ENCODE measurements at places on chromosomes 11 and 22.

- DNase-seq = no peak
Measured at GRCh38 chr11:11524436-11525061, 97.3 kb downstream of the GALNT18 start.

DNA sequence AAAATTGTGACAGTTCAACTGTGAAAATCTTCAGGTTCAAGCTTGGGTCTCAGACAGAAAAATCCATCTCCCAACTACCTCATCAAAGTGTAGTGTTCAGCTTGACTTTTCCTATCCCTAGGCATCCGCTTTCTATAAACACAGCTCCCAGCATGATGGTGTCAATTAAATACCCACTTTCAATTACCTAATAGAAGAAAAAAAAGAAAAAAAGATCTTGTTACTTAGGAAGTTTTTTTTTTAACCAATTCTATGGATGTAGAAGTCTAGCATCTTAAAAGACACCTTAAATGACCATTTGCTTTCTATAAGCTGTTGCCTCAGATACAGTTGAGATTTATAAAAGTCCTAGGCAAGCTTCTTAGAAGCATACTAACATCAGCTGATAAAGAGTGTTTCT lies 244.1 kb upstream of the MTNR1B start:
- DNase-seq = no peak

- no peak for DNase-seq
Measured at GRCh38 chr22:21602579-21602978, 27.2 kb downstream of the YDJC start.

DNA sequence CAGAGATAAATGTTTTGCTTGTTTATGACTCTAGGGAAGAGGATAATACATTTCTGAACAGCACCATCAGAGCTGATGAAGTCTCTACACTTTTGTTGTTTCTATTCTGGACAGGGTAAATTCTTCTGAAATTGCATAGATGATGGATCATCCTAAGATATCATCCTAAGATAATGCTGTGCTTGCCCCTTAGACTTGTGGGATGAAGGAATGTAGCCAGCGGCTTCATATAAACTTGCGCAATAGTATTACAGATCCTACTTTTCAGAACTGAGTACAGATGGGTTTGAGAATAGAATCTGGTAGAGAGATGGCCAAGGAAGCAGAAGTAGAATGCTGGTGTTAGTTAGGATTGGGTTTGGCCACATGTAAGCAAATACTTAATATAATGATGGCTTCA lies 61.0 kb downstream of the NCAM1 start:
- DNase-seq = no peak
